EH (cell line): ENCODE measurements at places on chromosomes 11 and 22.

DNA sequence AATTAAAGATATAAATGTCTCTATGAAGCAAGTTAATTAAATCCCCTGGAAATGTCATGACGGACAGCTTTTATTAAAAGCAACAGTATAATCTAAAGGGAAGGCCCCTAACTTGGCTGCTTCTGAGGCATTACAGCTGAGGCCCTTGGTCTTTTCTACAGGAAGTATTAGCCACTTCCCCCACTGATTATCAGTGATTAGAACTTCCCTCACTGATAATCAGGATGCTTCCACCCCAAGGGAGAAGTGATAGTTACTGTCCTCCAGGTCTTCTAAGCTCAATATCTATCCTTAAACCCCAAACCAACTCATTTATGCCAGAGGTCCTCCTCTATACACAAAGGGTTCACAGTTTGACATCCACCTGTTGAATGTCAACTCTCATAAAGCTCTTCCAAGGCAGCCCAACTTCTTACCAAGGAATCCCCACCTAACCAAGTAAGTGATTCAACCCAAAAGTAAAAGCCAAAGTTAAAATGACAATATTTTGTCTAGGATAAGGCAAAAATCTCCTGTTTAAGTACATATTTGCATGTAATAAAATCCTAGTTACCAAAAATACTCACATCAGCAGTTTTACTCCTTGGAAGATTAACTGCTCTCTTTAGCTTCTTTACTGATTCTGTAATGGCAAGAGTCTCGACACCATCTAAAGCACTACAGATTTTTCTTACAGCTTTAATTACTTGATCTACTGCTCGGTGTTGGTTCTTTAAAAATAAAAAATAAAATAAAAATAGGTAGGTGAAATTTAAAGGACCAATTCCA is 58.6 kb upstream of the RPS13 start:
- DNase-seq, result no peak

DNA sequence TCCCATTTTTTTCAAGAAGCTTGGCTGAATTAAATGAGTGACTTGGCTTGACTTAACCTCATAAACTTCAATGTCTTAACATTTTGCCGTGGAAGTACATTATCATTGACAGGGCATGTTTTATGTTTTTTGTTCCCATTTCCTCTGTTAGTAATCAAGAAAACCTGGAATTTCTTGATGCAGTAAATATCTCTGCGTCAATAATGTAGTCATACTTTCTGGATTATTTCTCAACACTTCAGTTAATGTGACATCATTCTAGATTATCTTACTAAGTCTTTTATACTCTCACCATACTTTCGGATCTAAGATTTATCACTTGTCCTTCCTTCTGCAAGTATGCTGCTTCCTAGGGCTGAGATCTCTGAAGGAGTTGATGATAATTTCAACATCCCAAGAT is 58.6 kb upstream of the PGR start:
- DNase-seq, result no peak

- DNase-seq, result no peak
Measured at GRCh38 chr11:121703201-121703600, 250.4 kb upstream of the SORL1-AS1 start.

GRCh38 chr11:95057959-95058358 is 8.7 kb downstream of the KDM4F start:
- no peak for DNase-seq

GRCh38 chr11:45651841-45652749 is 13.3 kb downstream of the CHST1 start:
- no peak for DNase-seq

DNA sequence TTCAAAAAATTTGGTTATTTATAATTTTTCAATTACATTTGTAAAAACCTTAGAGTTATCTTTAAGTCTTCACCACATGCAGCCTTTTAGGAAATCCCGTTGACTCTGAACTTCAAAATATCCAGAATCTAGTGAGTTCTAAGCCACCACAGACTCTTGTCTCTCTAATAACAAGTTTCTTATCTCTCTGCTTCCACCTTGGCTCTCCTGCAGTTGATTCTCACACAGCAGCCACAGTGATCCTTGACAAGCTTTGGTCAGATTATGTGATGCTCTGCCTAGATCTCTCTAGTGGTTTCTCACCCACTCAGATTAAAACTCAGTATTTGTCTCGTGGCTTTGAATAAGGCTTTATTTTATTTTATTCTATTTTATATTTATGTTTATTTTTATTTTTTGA is 8.6 kb downstream of the HSD17B12 start:
- DNase-seq, result no peak

- no peak for DNase-seq
Measured at GRCh38 chr11:12060385-12060985, 49.9 kb upstream of the MICAL2 start.

DNA sequence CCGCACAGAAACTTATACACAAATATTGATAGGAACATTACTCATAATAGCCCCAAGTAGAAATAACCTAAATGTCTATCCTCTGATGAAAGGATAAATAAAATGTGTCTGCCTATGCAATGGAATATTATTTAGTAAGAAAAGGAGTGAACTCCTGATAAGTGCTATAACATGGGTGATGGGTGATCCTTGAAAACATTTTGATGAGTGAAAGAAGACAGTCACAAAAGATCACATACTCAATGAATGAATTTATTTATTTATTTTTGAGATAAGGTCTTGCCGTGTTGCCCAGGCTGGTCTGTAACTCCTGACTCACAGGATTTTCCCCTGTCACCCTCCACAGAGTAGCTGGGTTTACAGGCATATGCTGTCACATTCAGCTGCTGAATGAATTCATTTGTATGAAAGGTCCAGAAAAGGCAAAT is 17.3 kb downstream of the RNF121 start:
- peak; percentile 78 for DNase-seq

DNA sequence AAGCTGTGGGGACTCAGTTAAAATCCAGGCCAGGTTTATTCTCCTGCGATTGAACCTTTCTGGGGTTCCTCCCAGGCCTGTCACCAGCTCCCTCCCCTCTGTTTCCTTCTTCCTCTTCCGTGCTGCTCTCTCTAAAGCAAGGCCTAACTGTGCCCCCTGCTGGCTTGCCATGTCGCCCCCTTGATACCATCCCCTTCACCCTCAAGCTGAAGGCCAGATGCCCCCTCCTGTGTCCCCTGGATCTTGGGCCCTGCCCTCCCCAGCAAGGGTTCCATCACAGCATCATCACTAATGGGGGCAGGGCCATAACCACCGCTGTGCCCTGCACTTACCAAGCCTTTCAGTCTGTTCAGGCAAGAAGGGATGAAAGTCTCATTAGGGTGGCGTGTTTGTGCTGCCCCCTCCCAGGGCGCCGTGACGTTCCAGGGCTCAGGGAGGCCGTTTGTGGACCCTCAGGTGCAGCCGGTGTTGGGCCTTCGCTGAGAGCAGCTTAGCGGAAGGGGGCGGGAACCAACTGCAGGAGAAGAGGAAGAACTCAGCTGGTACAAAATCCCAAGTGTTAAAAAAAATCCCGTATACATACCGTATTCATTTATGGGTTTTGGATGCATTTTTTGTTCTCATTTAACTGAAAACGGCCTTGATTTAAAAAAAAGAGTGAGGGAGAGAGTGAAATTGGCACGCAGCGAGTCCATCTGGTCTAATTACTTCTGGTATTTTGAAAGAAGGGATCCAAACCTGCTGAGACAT is 69.9 kb downstream of the MPPED1 start:
- no peak for DNase-seq

- no peak for DNase-seq
Measured at GRCh38 chr22:39598017-39598965, 27.7 kb downstream of the CACNA1I start.

DNA sequence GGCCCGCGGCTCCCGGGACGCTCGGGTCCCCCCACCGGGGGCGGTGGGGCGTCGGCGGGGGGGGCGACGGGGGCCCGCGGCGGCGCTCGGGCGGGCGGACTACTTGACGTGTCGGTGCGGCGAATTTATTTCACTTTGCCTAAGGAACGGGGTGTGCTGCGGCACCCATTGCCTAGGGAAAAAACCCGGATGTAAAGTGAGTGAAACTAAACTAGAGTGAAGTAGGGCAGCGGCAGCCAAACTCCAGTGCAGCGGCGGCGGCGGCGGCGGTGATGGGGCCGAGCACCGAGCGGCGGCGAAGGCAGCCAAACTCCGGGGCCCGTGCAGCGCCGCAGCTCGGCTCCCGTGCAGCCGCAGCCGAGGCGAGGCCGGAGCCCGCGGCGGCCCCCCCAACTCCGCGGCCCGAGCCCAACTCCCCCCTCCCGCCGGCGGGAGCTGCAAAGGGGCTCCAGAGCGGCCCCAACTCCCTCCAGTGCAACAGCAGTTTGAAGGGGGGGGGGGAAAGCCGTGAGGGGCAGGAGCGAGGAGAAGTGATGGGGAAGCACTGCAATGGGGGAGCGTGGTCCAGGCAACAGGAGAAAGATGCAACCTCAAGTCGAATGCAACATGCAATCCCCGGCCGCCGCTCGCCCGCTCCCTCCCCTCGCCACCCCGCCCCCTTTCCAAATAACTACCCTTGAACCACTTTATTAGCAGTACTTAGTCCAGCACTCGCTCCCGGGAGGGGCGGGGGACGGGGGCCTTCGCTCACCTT is 647 bp upstream of the PHF21A start:
- peak; percentile 91 for DNase-seq

GRCh38 chr11:122023614-122024250 is 92.3 kb downstream of the BLID start:
- peak; percentile 35 for DNase-seq

- DNase-seq, result peak; percentile 13
Measured at GRCh38 chr11:110654456-110654855, 57.8 kb downstream of the ARHGAP20 start.

GRCh38 chr11:69490516-69490915 is 9.1 kb downstream of the LINC01488 start:
- DNase-seq, result no peak

GRCh38 chr11:7882860-7883259 is 48.2 kb downstream of the OR10A6 start:
- DNase-seq, result no peak

DNA sequence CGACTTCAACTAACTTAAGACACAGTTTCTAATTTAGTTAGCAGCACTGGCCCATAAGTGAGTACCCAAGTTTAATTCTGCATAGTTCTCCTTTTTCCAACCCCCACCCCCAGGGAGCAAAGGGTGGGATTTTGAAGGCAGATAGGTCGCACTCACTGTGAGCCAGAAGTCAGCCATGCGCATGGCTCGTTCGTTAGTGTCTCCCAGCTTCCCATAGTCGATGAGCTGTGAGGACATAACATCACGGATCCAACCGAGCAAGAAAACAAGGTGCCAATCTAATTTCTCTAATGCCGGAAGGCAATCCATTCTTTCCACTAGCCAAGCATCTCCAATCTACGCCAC is 577 bp downstream of the MRPL17 start:
- DNase-seq, result no peak

- DNase-seq, result peak; percentile 32
Measured at GRCh38 chr22:39317084-39317774, 2.2 kb downstream of the RPL3 start.

GRCh38 chr11:75433443-75433842 is 440 bp upstream of the KLHL35 start:
- DNase-seq, result no peak

DNA sequence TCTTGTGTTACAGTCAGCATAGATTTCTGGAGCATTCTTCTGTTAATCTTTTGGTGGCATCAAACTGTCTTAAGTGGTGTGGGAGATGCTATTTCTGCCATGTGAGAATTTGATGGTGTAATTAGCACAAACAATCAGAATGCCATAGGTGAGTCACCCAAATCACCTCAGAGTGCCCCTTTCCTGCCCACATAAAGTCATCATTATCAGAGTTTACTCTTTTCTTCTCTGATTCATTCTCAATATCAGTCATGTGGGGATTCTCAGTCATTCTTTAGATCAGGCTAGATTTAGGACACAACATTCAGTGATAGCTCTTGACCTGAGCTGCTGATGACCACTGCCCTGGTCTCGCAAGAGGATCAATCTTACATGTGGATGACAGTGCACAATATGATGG is 23.7 kb upstream of the MS4A6A start:
- DNase-seq, result no peak

GRCh38 chr11:118226781-118227180 is 2.0 kb upstream of the JAML start:
- no peak for DNase-seq

DNA sequence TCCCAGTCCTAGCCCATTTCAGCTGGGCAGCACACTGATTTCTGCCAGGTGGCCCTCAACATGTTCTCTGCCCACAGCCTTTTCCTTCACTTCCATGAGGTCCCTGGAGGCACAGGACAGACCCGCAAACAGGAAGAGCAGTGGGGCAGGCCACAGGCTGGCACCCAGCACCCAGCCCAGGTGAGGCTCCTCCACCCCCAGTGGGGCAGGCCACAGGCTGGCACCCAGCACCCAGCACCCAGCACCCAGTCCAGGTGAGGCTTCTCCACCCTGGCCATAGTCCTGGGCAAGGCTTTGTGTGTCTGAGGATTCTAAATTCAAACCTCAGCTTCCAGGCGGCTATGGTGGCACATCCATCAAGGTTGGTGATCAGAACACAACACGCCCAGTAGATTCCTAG is 1413.0 kb downstream of the BRD1 start:
- DNase-seq, result no peak

DNA sequence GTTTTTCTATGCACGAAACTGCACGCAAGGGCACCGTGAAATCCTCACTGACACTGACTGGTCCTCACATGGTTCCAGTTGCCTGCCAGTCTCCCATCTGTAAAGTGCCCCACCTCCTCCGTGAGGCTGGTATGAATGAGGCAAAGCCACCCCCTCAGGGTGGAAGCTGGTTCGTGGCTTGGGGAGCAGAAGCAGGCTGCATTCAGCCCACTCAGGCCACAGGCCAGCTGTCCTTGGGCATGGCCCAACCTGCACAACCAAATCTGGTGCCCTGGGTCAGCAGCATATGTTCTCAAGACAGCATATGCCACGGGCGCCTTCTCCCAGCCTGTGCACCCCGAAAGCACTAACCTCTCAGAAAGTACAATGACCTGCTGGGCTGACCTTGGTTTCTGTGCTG is 29.3 kb downstream of the SERPINH1 start:
- no peak for DNase-seq

DNA sequence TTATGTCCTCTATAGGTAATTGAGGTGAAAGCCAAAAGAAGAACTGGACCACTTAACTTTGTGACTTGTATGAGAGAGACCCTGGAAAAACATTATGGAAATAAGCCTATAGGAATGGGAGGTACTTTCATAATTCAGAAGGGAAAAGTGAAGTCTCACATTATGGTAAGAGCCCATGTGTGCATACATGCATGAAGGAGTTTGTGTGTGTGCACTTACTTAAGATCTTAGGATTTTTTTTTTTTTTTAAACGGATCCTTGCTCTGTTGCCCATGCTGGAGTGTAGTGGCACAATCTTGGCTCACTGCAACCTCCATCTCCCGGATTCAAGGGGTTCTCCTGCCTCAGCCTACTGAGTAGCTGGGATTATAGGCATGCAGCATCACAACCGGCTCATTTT is 15.8 kb downstream of the C11orf54 start:
- DNase-seq, result no peak

DNA sequence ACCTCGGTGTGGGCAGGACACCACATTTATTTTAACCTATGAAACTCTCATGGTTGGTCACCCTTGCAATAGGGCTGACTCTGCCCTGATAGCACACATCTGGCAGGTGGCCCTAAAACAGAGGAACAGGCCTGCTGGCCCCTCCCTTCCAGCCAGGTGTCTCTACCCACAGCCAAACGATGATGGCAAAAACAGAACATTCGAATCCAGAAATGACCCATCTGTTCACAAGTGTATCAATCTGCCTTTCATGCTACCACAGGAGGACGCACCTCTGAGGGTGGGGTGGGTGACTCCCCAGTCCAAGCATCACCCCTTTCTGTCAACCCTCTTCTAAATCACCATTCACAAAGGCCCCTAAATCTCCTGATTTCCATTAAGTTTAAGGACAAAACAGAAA is 118.1 kb downstream of the ETS1 start:
- DNase-seq, result no peak

GRCh38 chr11:127866109-127866508 is 721.2 kb downstream of the ETS1 start:
- DNase-seq, result no peak

GRCh38 chr11:115806056-115806455 is 301.8 kb upstream of the CADM1 start:
- DNase-seq, result no peak
